ENCODE measurements at places on chromosomes 7 and 10.

- DNase-seq = no peak
These were observed 2.4 kb downstream of the CCDC71L start for GRCh38 chr7:106658316-106659165.

DNA sequence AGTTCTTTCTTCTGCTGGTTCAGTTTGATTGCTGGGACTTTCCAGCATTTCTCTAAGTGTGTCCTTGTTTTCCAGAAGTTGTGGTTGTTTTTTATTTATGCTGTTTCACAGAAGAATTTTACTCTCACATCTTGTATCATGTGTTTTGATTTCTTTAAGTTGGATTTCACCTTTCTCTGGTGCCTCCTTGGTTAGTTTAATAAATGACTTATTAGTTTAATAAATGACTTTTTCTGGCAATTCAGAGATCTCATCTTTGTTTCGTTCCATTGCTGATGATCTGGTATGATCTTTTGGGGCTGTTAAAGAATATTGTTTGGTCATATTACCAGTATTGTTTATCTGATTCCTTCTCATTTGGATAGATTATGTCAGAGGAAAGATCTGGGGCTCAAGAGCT is 59.8 kb upstream of the CYP2C9 start:
- no peak for DNase-seq

DNA sequence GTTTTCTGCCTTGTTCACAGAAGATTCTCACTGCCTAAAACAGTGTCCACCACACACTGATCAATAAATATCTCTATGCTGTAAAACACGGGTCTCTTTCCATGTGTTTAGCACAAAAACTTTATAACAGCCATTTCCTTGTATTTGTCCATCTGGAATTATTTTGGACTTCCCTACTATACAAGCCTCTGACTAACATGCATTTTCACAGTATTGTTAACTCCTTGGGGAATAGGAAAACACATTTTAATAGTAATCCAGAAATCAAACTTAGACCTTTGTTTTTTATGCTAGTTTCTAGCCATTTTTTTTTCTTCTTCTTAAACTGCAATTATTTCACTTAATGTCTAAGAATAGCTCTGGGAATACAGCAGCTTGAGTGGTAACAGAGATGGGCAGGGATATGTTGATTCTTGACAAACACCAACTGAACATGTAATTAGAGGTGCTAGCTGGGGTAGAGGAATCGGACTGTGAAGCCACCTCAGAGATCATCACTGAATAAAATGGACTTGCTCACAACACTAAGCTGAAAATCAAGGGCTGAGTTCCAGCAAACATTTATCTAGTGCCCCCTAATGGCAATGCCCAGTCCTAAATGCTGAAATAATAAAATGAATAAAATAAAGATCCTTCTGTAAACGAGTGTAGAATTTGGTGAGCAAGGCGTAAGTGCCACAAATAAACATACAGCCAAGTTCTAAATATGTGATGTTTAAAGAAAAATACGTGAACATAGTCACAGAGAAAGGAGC is 593.1 kb downstream of the SORCS1 start:
- DNase-seq = no peak

GRCh38 chr7:108409146-108409545 is 47.1 kb downstream of the NRCAM start:
- DNase-seq = no peak

DNA sequence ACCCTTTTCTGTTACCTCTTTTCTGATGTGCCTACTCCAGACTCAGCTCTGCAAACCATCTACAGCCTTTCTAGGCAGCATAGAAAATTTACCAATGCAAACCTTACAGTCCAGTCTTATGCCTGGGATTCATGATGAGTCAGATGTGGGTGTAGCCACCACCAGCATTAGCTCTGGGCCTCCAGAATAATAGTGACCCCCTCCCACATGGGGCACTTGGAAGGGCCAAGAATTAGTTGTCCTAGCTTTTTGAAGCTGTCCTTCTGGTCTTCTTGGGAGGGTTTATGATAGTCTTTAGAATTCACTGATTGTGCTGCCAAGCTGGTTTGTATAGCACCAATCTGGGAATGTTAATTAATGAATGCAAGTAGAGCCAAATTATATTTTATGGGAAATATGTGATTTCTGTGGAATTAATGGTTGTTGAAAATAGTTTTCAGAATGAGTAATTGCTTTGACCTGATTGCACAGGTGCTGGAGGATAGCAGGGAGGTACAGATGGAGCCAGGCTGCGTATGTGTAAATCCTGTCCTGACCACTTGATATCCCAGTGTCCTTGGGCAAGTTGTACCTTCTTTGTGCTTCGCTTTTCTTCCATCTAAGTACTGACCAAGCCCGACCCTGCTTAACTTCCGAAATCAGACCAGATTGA is 94.8 kb downstream of the CPED1 start:
- no peak for DNase-seq

DNA sequence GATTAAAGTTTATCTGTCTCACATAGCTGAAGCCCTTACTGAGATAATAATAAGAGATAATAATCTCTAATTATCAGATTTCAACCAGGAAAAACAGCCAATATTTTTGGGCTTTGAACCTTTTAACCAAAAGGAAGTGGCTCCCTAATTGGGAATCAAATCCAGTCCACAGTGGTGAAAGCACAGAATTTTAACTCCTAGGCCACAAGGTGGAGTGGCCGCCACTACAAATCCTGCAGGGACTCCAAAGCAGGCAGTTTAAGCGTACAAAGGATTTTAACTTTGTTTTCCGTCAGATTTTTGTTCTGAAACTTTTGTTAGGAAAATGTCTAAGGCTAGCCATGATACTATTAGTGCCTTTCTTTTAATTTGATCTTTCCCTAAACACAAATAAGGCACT is 99.6 kb upstream of the CCNY start:
- DNase-seq = no peak

GRCh38 chr10:11373717-11374171 is 237.7 kb downstream of the USP6NL start:
- DNase-seq = no peak

Measured in activated CD8-positive, alpha-beta memory T cell treated with anti-CD3 and anti-CD28 coated beads for 4 hours (primary cell).